Activated naive CD4-positive, alpha-beta T cell (primary cell): ENCODE measurements at places on chromosomes 5 and 9.

GRCh38 chr5:179326122-179326927 is 18.9 kb downstream of the ADAMTS2 start:
- no peak for DNase-seq

DNA sequence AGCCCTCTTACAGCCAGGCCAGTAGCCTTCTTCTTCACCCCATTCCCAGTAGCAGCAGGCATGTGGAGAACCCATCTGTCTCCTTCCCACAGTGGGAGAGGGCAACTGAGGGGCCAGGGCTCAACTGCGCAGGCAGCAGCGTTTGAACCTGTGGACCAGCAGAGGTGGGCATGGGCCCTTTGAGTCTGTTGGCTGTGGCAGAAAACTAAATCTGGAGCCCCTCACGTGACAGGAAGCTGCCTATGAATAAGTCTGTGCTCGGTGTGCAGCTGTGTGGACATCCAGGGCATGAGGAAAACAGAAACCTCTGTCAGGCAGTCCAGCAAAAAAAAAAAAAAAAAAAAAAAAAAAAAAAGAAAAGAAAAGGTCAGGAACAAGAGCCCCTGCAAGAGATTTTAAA is 189.2 kb upstream of the NR3C1 start:
- no peak for DNase-seq

DNA sequence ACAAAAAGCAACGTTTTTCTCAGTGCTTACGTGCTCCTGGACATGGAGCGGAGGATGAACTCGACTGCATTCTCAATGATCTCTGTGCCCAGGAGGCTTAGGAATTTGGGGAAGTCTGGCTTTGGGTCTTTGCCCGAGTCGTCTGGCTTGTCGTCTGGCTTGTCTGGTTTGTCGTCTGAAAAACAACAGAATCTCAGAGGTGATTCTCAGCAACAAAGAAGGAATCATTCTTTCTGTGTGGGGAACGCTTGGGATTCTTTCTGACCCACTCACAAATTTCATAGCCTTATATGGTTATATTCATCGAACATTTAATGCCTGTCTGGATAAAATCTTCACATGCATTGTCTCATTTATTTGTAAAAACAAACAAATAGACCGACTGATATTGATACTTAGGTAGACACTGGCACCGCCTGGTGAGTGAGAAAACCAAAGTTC is 4.7 kb downstream of the C5orf46 start:
- no peak for DNase-seq

- no peak for DNase-seq
Measured at GRCh38 chr5:59212596-59212995, 629.7 kb downstream of the RAB3C start.

DNA sequence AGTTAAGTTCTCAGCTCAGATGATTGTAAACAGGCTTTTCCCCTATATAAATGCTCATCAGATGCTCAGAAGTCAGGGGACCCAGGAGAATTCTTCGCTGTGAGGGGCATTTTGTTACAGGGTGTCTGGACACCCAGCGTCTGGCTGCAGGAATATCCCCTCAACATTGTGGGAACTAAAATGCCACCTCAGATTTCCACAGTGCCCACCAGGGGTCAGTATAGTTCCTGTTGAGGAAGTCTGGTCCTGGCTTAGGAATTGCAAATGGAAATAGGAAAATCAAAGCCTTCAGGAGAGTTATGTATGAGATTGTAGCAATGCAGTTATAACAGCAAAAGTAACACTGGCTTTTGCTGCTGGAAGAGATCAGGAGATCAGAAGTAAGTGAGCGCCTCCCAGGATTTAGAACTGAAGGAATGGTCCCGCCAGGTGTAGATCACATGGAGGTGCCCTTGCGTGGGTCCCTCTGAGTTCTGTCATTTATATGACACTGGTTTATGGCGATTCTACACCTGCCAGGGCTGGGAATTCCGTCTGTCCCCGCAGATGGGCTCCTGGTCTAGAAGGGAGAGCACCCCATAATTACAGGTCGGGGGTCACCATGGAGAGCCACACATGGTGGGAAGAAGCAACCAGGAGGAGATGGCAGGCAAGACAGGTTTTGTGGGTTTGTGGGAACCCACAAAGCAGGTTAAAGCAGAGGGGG is 47.1 kb upstream of the CTSL start:
- DNase-seq, result peak; percentile 16

DNA sequence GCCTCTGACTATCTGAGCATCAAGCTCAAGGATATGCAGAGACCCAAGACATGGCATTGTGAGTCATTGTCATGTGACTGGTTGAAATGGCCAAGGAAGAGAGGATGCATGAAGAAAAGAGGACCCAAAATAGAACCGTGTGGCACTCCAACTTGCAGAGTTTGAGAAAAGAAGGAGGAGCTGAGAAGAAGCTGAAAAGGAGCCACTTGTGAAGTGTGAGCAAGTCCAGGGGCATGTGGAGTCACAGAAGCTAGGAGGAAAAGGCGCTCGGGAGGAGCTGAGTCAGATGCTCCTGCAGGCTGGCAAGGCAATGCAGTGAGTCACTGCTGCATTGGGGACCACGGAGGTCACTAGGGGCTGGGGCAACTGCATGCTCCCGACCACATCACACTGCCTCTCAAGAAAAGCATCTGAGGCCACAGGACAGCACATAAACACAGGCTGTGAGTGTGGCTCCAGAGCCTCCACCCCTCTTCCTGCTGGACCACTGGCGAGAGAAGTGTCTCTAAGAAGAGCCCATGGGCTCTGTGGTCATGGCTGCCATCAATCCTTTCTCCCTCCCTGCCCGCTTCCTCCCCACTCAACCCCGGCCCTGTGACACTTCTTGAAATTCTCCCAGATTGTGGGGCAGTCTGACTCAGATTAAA is 197.6 kb downstream of the DRD1 start:
- DNase-seq, result no peak

DNA sequence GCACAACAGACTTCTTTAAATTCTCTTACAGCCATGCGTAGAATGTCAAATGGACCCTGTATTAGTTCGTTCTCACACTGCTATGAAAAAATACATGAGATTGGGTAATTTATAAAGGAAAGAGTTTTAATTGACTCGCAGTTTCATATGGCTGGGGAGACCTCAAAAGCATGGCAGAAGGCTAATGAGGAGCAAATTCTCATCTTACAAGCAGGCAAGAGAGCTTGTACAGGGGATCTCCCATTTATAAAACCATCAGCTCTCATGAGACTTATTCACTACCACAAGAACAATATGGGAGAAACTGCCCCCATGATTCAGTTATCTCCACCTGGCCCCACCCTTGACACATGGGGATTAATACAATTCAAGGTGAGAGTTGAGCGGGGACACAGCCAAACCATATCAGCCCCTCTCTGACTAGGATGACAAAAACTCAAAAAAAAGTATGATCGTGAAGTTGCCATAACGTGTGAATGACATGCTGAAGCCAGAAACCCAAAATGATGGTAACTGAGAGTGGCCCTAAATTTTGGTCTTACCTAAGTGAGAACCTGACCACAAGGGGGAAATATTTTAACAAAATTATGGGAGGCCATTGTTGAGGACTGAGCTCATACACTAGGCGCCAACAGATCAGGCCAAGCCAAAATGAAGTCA is 17.5 kb upstream of the TEX10 start:
- no peak for DNase-seq

GRCh38 chr5:107655831-107656230 is 14.9 kb downstream of the EFNA5 start:
- no peak for DNase-seq

- DNase-seq, result no peak
Measured at GRCh38 chr5:59275510-59276324, 617.8 kb downstream of the PDE4D start.

GRCh38 chr9:33082538-33083326 is 6.3 kb upstream of the SMU1 start:
- DNase-seq, result no peak

DNA sequence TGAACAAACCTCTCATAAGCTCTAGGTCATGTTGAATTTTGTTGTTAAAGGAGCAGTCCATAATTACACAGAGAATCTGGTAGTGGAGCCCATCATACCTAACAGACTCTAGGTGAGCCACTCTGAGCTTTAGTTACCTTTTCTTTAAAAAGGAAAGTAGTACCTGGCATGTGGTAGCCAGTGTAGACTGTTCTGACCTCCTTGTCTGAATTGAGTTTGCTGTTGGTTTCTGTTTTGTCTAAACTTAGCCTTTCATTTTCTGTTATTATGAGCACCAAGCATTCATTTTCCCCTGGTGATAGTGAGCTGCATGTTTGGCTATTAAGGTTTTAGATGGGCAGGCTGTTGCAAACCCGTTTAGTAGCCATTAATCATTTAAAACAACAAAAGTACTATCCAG is 112.2 kb downstream of the MAST4 start:
- no peak for DNase-seq

DNA sequence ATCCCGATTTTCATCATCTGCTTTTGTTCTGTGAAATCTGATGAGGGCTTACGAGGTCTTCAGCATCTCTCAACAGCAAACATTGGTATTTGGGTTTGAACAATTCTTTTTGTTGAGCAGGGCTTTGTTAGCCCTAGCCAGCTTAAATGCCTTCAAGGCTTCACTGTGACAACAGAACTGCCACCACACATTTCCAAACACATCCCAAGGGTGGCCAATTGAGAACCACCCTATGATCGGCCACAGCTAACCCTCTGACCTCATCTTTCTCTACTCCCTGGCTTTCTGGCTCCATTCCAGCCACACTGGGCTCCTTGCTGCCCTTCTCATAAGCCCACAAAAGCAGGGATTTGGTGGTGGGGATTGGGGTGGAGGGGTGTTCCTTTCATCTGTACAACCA is 17.6 kb downstream of the MTX3 start:
- no peak for DNase-seq

DNA sequence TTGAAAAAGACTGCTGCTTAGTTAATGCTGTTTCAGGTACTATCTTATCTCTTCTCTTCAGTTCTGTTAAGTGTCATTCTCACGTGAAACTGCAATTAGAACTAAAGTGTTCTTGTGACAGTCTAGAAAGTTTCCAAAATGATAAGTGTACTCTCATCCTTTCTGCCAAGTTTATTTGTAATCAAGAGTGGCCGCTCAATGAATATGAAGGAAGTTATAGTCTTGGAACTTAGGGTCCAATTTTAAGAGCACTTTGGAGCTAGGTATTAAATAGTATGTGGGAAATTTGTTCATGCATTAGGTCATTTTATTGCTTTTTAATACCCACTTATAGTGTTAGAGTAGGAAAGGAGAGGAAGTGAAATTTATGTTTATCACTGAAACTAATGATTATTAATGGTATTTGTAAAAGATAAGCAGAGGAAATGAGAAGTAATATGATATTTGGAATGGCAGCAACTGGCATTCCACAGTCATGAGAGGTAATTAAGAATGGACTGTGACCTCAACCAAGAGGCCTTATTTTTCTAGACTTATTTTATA is 20.4 kb downstream of the XRCC4 start:
- no peak for DNase-seq

DNA sequence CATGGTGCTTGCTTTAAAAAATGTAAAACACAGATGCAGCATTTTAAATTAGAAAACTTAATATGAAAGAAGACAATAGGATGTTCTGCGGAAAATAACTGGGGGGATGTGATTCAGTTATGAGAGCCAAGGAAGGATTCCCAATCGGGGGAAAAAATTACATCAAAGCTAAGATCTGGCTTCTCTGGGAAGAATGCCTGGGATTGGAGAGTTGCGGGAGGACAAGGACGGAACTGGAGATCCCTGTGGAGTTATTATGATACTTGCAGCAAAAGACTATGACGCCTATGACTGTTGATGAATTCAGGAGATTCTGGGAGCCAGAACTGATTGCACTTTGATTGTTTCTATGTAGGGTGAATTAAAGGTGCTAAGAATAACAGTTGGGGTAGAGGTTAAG is 24.6 kb downstream of the MTX3 start:
- no peak for DNase-seq

DNA sequence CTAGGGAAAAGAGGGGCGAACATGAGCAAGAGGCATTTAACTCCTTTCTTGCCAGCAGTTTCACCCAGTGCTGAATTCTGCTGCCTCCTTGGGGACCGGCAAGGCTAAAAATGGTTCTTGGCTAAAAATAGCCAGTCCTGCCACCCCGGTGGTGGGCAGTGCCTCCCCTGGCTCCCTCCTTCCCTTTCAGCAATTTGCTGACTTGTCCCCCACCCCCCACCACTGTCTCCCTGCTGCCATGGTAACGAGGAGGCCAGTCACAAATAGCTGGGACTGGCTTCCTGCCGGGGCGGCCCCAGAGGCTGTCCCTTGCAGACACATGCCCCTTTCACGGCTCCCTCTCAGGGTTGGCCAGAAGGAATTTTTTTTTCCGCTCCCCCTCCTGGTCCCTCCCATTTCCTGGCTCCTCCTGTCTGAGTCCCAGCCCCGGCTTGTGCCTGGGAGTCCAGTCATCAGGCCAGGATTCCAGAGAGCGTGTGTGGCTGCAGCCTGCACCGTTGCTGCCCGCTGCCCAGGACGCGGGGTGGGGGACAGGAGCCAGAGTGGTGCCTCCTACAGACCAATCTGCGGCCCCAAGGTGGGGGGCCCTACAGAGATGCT is 130.3 kb downstream of the RGS3 start:
- DNase-seq, result no peak

GRCh38 chr5:74950836-74951515 is 84.8 kb upstream of the FAM169A start:
- no peak for DNase-seq

DNA sequence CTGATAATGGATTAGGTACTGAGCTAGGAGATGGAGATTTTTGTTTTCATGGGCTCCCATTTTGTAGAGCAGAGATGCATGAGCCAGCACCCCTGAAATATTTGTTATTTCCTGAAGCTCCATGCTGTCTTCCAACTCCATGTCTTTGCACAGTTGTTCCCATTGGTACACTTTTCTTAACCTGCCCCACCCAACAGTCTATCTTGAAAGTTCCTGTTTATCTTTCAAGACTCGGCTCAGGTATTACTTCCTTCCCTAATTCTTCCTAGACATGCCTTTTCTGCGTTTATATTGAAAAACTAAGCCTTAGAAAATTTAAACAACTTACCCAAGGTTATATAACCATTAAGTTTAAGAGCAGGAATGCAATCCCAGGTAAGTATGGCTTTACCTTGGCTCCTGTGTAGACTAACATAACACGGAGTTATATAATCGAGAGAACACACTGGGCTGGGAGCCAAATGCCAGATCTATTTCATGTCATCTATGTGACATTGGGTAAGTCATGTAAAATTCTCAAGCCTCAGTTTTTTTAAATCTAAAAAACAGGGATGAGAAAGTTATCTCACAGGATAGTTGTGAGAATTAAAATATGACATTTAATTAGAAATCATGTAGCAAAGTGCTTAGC is 67.4 kb downstream of the LIX1 start:
- DNase-seq, result no peak

GRCh38 chr5:110735556-110735955 is 3.3 kb upstream of the SLC25A46 start:
- no peak for DNase-seq

DNA sequence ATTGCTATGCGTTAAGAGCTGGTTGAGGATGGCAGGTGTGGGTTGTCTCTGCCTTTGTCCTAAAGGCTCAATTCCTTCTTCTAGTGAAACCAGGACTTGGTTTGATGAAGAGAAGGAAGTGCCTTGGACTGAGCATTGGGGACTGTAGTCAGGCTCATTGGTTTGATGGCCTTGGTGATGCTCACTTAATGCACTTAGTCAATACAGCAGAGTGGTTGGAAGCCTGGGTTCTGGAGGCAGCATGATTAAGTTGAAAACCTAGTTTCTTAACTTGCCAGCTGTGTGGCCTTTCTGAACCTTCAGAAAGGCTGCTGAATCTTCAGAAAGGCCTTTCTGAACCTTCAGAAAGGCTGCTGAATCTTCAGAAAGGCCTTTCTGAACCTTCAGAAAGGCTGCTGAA is 52.4 kb downstream of the PTTG1 start:
- DNase-seq, result no peak

- DNase-seq, result no peak
Measured at GRCh38 chr9:130437011-130437789, 7.6 kb upstream of the ASS1 start.
